ENCODE measurements at places on chromosomes 16 and 17.

DNA sequence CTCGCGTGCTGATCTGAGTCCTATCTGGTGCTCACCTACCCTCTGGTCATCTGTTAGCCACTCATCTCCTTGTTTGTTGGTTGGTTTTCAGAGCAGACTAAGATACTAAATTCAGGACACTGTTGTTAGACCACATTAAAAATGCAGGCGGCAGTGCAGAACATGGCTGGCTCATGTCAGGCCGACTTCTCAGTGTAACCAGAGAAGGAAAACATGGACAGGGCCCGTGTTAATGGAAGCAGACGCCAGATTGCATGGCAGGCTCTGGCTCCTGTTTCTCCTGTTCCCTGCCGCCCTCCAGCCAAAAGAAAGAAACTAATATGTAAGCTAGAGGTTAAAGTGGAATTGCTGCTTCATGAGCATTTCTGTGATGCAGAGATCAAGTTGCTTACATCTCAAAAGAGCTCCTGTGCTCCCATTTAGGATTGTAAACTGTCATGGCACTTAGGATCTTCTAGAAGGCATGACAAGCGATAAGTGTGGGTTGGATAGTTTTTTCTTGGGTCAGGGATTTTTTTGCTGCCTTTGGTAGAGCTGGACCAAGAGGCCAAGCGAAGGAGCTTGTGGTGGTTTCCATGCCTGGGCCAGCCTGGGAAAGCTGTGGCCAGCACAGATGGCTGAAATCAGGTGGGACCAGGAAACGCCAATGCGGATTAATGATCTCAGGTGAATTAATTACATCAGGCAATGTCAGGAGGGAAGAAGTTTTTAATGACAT lies 56.1 kb downstream of the YPEL2 start:
- DNase-seq = no peak

- DNase-seq = no peak
These were observed 28.6 kb downstream of the SMARCE1 start for GRCh38 chr17:40618754-40619625.

DNA sequence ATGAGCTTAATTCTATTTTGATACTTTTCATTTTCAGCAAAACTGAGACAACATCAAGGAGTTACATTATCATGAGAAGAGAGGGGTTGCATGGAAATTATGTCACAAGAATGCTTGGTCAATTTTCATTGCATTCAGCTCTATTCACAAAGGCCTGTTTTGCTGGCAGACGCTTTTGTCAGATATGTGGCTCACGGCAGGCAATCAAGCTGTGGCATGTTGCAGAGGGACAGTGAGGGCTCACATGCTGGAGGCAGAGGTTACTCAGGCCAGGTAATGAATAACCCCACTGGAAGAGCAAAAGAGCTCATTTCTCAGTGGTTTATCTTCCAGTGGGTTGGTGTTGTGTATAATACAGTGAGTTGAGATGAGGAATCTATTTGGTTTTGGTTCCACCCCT lies 98.7 kb upstream of the RBFOX1 start:
- no peak for DNase-seq

GRCh38 chr17:82551779-82552457 lies 32.4 kb downstream of the FOXK2 start:
- peak; percentile 90 for DNase-seq

DNA sequence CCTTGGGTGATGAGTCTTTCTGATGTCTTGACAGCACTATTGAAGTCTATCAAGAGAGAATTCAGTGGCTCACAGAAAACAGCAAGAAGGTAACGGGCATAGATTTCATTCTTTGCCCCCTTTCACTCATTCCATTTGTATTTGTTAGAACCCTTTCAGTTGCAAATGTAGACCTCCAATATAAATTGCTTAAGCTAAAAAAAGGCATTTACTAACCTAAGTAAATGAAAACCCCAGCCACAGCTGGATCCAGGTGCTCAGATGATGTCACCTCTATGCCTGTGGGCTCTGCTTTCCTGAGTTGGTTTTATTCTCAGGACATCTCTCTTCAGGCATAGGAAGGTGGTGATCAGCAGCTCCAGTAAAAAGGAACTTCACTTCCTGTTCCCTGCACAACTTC lies 11.1 kb downstream of the VWA3A start:
- DNase-seq = no peak

DNA sequence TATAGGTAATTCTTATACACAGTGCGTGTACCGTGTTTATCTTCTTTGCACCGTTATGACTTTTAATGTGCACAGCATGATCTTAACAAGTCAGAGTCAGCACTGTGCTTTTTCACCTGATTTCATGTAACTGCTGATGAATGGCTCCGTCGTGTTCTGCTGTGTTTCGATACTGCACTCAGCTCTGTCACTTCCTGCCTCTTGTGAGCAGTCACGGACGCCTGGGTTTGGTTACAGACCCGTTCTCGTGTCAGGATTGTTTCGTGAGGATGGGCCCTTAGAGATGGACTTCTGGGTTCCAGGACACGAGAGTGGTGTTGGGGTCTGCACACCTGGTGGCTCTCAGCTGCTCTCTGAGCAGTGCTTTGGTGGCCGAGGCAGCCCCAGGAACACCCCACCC lies 24.6 kb downstream of the TBCD start:
- no peak for DNase-seq

DNA sequence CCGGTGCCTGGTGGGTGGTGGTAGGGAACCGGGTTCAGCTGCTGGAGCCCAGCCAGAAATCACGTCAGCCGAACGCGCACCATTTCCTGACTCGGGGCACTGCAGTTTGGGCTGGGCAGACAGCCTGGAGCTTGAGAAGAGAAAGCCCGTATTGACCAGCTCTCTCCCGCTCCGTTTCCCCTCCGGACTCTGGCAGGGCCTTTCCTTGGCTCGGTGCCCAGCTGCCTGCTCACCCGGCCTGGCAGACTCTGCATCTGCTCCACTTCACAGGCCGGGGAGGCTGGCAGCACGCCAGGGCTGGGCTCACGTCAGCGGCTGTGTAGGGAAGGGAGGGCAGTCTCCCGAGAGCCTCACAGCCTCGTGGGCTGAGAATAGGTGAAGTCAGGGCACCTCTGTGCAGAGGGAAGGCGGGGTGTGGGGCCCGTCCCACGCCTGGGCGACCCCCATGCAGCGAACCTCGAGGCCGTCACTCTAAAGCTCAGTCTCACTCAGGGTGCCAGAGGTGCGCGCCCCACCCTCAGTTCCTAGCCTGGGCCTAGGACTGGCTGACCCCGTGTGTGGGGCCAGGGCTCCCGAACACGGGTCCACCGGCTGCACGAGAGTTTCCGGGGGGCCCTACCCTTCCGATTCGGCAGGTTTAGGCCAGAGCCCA lies 59.1 kb downstream of the OR1D5 start:
- DNase-seq = peak; percentile 100

- DNase-seq = peak; percentile 23
These were observed 1.8 kb upstream of the RBFOX3 start for GRCh38 chr17:79612468-79613194.

DNA sequence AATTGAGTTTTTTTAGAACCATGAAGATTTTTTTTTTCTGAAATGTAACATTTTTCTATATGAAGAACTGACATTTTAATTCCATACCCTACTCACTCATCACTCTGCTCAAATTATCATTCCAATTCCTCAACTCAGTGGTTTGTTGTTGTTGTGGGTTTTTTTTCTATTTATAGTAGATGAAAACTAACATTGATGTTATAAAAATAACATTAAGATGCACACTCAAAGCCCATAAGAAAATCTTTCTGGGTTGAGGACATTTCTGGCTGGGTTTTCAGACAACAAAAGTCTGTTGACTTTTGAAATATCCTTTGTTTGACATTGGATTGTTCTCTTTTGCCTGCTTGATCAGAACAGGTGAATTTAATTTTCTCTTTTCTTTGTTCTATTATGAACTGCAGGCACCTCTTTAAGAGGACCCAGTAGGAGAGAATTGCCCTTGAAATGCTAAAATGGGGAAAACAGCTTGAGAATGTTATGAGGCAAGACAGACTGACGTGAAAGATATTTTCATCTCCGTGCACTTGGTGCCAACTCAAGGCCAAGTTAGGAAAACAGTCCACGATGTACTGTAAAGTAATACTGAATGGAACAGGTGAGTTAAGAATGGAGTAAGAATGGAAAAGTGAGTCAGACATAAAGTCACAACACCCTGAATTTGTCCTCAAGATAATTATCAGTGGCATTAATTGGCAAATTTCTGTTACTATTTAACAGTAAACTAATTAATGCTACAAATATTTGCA lies 16.1 kb upstream of the ABCA5 start:
- no peak for DNase-seq

- no peak for DNase-seq
These were observed 234.9 kb downstream of the IRF8 start for GRCh38 chr16:86133847-86134375.

- peak; percentile 94 for DNase-seq
These were observed at the start of gene ITGA3 for GRCh38 chr17:50055426-50056216. Gene ITGA3 (plus strand): TSS chr17:50056110. CDS start chr17:50056440, 330 bp downstream.

GRCh38 chr16:2709588-2709984 lies 10.4 kb downstream of the PRSS27 start:
- DNase-seq = no peak

GRCh38 chr17:40801157-40801556 lies 1.4 kb upstream of the KRT28 start:
- DNase-seq = no peak

GRCh38 chr17:12421077-12421476 lies 244.6 kb upstream of the MYOCD start:
- no peak for DNase-seq

GRCh38 chr17:12851901-12852435 lies 62.7 kb downstream of the ARHGAP44 start:
- DNase-seq = no peak

DNA sequence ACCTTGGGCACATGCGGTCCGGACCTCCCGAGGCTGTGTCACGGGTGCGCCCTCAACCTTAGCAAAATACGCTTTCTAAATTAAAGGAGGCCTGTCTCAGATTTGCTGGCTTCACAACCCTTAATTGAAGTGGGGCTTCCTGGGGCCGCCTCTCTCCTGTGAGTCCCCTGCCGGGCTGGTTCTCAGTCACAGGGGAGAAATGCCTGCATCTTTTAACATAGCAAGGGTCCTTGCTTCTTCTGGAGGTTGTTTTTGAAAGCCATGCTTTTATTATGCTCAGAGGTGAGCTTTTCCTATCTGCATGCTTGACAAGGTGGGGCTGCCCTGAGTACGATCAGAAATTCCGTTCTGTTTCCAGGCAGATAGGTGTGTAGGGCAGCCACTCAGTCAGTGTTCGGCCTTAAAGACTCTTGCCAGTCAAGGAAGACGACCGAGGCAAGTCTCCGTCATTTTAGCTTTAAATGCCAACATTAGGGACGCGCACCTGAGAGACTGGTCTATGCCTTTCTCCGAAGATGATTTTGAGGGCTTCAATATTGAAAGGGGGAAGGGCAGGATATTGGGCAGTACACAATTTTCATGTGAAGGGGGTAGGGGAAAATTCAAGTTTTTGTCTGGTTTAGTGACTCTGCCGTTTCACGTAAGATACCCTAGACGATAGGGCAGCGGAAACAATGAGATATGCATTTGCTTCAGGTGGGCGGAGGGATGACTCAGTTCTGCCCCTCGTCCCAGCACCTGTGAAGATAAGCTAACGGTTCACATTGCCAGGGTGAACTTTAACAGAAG lies 5.5 kb upstream of the SLC7A5 start:
- no peak for DNase-seq

DNA sequence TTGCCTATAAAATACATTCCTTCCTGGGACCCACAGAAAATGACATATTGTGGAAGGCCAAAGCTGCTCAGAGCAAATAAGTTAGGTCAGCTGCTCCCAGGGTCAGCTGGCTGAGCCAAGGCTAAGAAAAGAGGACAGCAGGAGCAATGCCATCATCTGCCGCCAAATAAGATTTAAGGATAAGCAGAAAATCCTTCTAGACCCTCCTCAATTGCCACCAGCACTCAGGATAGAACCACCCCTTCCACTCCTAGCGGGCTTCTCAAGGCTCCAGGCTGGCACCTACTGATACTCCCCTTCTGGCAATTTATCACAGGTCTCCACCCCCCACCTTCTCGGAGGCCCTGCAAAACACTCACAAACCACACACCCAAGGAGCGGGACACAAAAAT lies 22.9 kb downstream of the MBTPS1 start:
- DNase-seq = no peak

- no peak for DNase-seq
These were observed 23.6 kb downstream of the SREBF1 start for GRCh38 chr17:17813055-17813724.

DNA sequence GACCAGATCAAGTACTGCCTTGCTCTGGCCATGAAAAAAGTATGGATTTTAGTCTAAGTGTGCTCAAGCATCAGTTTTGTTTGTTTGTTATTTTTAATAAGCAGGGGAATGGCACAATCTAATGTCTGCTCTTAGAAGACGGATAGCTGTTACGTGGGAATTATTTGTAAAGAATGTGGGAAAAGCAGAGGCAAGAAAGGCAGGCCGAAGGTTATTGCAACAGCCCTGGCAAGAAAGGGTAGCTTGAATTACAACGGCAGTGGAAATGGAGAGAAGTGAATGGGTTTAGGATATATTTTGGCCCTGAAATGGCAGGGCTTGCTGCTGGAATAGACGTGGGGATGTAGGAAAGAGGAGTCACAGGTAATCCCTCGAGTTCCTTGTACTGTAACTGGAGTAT lies 987 bp upstream of the HASPIN start:
- no peak for DNase-seq

- peak; percentile 88 for DNase-seq
These were observed 90.7 kb downstream of the TIMM22 start for GRCh38 chr17:1087381-1088241.

DNA sequence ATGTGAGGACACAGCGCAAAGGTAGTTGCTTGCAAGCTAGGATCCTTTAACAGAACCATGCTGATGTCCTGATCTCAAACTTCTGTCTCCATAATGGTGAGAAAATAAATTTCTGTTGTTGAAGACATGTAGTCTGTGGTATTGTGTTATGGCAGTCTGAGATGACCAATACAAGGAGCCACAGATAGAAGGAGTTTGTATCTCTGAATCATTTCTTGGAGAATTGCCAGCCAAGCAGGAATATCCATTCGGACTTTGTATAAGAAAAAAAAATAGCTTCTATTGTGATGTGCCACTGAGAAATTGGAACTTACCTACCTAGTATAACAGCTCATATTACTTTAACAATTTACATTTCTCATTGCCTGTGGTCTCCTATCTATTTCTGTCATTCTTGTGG lies 447.6 kb upstream of the CA10 start:
- DNase-seq = peak; percentile 5

GRCh38 chr17:41617698-41618097 lies 5.1 kb upstream of the KRT16 start:
- DNase-seq = no peak

GRCh38 chr16:78897299-78897698 lies 703.2 kb downstream of the MAF start:
- DNase-seq = no peak

DNA sequence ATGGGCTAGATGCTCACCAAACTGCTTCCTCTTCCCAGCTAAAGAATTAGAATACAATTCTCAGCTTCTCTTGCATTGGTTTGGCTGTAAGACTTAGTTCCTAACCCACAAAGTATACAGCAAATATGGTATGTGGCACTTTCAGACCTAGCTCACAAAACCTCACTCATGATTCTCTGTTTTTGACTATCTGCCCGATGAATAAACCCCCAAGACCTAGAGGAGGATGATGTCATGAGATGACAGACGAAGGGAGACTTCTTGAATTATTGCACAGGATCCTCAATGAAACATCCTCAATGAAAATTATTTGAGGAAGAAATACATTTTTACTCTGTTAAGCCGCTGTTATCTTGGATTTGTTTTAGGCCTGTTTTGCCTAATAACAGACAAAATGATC lies 14.3 kb downstream of the CNOT1 start:
- DNase-seq = peak; percentile 24

GRCh38 chr17:13558588-13558987 lies 43.1 kb downstream of the HS3ST3A1 start:
- no peak for DNase-seq

- DNase-seq = no peak
These were observed 25.3 kb downstream of the CDK5RAP3 start for GRCh38 chr17:47996201-47996600.
